ENCODE measurements at places on chromosomes 16 and 17. TPM values are rescaled to one million over a fixed set of nuclear protein-coding genes. Genes with fewer than 3 reads are reported as not detected.
A peak's percentile ranks its signal among the peaks of the same experiment; 100 is the strongest.

The SLC12A3 gene
- total RNA-seq, result not detected

The ABI3 gene
- total RNA-seq, result 12.9 TPM

The KRT33A gene
- not detected for total RNA-seq

The LGALS9B gene
- total RNA-seq, result not detected

The SAMD14 gene
- total RNA-seq, result 0.90 TPM

The GPRC5B gene
- 68.4 TPM for total RNA-seq

- H3K36me3 ChIP-seq, result no peaks in the 10 kb centered on the region
- peak overlapping the region; percentile 85 for H3K27ac ChIP-seq
- peak overlapping the region; percentile 45 for H3K4me3 ChIP-seq
Measured at GRCh38 chr17:43359469-43360110, 39.2 kb upstream of the ARL4D start.

GRCh38 chr16:53805752-53806151 is 101.8 kb downstream of the FTO start:
- no peak overlapping the region for H3K4me3 ChIP-seq
- H3K36me3 ChIP-seq, result peaks cover 4% of the 10 kb centered on the region
- no peak for DNase-seq

- H3K4me1 ChIP-seq, result no peaks in the 10 kb centered on the region
- no peaks in the 10 kb centered on the region for H3K27me3 ChIP-seq
- no peak for DNase-seq
Measured at GRCh38 chr16:78882751-78883150, 717.8 kb downstream of the MAF start.

DNA sequence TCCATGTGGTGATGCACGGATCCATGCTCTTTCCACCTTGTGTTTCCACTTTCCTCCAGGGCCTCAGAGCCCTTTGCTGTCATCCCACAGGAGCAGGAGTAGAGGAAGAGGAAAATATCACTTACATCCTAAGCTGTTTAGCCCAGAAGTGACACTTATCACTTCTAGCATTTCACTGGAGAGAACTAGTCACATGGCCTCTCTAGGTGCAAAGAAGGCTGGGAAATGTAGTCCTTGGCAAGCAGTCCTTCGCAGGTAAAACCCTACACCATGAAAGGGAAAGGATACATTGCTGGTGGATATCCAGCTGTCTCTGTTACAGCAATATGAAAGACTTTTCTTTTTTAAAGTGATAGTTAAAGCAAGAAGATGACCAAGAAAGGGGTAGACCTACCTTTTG is 185.9 kb downstream of the RGS9 start:
- H3K36me3 ChIP-seq, result no peaks in the 10 kb centered on the region
- no peak overlapping the region for H3K4me3 ChIP-seq
- H3K4me1 ChIP-seq, result no peaks in the 10 kb centered on the region
- no peak overlapping the region for H3K27ac ChIP-seq

- no peaks in the 10 kb centered on the region for H3K27me3 ChIP-seq
- H3K4me1 ChIP-seq, result no peaks in the 10 kb centered on the region
- no peak for DNase-seq
- no peak overlapping the region for H3K27ac ChIP-seq
Measured at GRCh38 chr17:74502861-74503260, 28.4 kb downstream of the CD300LB start.

DNA sequence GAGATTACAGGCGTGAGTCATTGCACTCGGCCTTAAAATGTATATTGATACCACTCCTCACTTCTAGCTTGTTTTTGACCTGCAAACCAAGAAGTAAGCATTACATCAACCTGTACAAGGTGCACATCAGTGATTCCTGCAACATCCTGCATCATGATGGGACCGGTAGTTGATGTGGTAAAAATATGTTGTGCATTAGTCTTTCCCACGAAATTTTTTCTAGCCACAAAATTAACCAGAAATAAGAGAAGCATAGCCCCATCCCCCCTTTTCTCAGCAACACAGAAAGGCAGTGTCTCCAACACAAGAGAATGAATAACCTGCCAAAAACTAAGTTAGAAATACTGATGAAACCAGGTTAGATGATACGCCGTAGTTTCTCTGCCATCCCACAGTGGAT is 21.1 kb upstream of the NSMCE1 start:
- H3K4me3 ChIP-seq, result no peak overlapping the region
- no peak for DNase-seq
- no peaks in the 10 kb centered on the region for H3K4me1 ChIP-seq
- H3K27ac ChIP-seq, result no peak overlapping the region
- no peaks in the 10 kb centered on the region for H3K36me3 ChIP-seq

DNA sequence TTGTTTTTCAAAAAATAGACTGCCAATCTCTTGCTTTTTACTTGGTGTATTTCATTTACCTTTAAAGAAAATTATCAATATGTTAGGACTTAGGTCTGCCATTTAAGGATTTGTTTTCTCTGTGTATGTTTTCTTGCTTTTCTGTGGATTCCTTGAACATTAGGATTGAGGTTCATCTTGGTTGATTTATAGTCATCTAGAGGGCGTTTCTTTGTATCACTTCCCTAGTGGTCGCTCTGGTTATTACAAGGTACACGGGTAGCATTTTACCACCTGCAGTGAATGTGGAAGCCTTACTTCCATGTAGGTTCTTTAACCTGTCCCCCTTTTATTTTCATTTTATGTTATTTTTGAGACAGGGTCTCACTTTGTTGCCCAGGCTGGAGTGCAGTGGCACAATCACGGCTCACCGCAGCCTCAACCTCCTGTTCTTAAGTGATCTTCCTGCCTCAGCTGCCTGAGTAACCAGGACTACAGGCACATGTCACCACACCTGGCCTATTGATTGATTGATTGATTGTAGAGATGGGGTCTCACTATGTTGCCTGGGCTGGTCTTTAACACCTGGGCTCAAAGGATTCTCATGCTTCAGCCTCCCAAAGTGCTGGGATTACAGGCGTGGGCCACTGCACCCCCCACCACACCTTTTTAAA is 35.2 kb upstream of the CBX4 start:
- DNase-seq, result no peak
- H3K27me3 ChIP-seq, result no peaks in the 10 kb centered on the region
- H3K27ac ChIP-seq, result no peak overlapping the region
- no peaks in the 10 kb centered on the region for H3K36me3 ChIP-seq
- H3K4me3 ChIP-seq, result no peak overlapping the region

GRCh38 chr17:65362826-65363225 is 198.6 kb downstream of the AXIN2 start:
- H3K36me3 ChIP-seq, result no peaks in the 10 kb centered on the region
- no peak overlapping the region for H3K27ac ChIP-seq
- no peaks in the 10 kb centered on the region for H3K27me3 ChIP-seq
- H3K4me1 ChIP-seq, result no peaks in the 10 kb centered on the region
- DNase-seq, result no peak

DNA sequence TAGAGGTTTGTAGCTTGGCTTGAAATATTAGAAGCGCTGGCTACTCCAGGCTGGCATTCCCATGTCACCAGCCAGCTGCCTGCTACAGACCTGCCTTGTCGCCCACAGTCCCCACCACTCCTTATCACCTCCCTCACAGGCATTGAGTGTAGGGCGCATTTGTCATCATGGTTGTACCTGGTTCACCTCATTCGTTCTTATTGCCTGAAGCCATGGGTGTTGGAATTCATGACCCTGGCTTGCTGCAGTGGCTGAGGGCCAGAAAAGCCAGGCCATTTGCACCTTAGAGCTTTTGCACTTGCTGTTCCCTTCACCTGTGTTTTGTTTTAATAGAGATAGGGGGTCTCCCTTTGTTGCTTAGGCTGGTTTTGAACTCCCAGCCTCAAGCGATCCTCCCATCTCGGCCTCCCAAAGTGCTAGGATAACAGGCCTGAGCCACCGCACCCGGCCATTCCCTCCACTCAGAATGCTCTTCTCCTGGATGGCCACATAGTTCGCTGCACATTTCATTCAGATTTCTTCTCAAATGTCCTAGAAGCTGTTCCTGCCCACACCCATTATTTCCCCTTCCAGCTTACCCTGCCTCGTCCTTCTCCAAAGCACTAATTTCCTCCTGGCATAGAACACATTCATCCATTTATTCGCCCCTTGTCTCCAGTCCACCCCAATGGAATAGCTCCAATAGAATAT is 97.6 kb downstream of the C16orf78 start:
- no peaks in the 10 kb centered on the region for H3K36me3 ChIP-seq
- DNase-seq, result no peak
- no peak overlapping the region for H3K27ac ChIP-seq
- H3K4me1 ChIP-seq, result no peaks in the 10 kb centered on the region
- H3K27me3 ChIP-seq, result no peaks in the 10 kb centered on the region
- no peak overlapping the region for H3K4me3 ChIP-seq

DNA sequence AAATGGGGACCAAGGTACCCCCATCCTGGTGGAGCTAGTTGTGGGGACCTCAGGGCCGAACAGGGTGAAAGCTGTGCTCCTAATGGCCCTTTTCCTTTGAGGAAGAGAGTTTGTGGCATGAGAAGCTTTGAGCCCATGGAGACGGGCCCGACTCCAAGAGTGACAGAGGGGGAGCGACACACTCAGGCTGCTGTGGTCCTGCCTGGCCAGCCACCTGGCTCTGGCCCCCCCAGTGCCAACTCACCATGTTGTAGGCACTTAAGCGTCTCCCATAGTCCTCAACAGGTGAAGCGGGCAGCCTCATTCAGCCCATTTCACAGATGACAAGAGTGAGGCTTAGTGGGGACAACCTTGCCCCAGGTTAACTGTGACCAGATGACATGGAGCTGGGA is 1.6 kb downstream of the IL21R start:
- H3K27me3 ChIP-seq, result peaks cover 8% of the 10 kb centered on the region
- peak overlapping the region; percentile 27 for H3K4me3 ChIP-seq
- DNase-seq, result no peak
- H3K27ac ChIP-seq, result no peak overlapping the region
- H3K36me3 ChIP-seq, result no peaks in the 10 kb centered on the region

DNA sequence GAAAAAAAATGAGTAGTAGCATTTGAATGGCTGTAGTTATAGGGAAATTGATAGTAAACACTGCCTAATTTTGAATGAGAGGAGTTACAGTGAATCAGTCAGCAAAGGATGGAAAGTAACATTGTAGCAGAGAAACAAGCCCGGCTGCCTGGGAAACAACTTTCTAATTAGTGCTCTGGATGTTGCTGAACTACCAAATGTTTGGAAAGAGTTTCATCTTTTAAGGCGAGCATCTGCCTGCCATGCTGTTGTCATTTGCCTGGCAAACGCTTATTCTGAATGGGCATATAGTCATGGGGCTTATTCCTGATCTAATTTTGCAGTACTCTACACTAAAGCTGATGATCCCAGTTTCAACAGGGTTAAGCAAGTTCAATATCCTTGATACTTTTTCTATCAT is 138.6 kb downstream of the CDH11 start:
- H3K27ac ChIP-seq, result no peak overlapping the region
- H3K4me3 ChIP-seq, result no peak overlapping the region
- H3K36me3 ChIP-seq, result peaks cover 59% of the 10 kb centered on the region
- DNase-seq, result no peak
- no peaks in the 10 kb centered on the region for H3K27me3 ChIP-seq
- no peaks in the 10 kb centered on the region for H3K4me1 ChIP-seq

- peak overlapping the region; percentile 40 for H3K4me3 ChIP-seq
- H3K36me3 ChIP-seq, result no peaks in the 10 kb centered on the region
- no peak overlapping the region for H3K27ac ChIP-seq
Measured at GRCh38 chr17:49996495-49997300, 1.7 kb upstream of the DLX3 start.

GRCh38 chr16:31113121-31114120 is 4.0 kb upstream of the KAT8 start:
- H3K27me3 ChIP-seq, result no peaks in the 10 kb centered on the region
- no peaks in the 10 kb centered on the region for H3K36me3 ChIP-seq
- peak overlapping the region; percentile 25 for H3K27ac ChIP-seq
- peaks cover 17% of the 10 kb centered on the region for H3K4me1 ChIP-seq
- no peak for DNase-seq
- no peak overlapping the region for H3K4me3 ChIP-seq

DNA sequence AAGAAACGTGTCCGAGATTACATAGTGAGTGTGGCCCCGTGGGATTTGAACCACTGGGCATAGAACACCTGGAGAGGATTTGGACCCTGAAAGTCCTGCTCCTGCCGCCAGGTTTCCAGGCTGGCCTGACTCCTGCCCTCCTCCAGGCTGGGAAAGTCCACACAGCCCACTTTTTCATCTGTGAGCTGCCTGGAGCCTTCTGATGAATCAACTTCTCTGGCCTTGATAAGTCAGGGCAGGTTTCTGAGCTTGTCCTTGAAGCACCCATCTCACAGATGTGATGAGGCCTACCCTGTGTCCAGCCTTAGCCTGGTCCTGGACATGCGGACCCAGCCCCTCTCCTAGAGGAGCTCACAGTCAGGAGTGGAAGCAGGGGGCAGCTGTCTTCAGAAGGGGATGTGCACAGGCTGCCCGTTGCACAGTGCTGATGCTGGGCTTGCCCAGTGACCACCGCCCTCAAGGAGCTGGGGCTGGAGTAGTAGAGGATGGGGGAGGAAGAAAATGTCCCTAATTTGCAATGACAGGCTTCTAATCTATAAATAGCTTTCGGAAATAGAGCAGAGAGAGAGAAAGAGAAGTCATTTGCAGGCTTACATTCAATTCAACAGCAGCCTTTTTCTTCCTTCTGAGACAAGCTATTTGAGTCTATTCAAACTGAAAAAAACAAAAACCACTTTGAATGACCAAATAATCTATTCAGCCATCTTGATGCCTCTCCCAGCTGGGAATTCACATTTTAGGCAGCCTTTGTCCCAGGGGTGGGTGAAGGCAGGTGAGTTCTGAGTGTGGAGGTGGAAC is 73.5 kb upstream of the DNAJA2 start:
- H3K4me1 ChIP-seq, result no peaks in the 10 kb centered on the region
- no peak for DNase-seq
- no peak overlapping the region for H3K27ac ChIP-seq
- H3K36me3 ChIP-seq, result no peaks in the 10 kb centered on the region

- DNase-seq, result no peak
- H3K27me3 ChIP-seq, result no peaks in the 10 kb centered on the region
- no peaks in the 10 kb centered on the region for H3K4me1 ChIP-seq
- no peaks in the 10 kb centered on the region for H3K36me3 ChIP-seq
- no peak overlapping the region for H3K4me3 ChIP-seq
Measured at GRCh38 chr16:77435272-77435820, 512 bp upstream of the ADAMTS18 start.

DNA sequence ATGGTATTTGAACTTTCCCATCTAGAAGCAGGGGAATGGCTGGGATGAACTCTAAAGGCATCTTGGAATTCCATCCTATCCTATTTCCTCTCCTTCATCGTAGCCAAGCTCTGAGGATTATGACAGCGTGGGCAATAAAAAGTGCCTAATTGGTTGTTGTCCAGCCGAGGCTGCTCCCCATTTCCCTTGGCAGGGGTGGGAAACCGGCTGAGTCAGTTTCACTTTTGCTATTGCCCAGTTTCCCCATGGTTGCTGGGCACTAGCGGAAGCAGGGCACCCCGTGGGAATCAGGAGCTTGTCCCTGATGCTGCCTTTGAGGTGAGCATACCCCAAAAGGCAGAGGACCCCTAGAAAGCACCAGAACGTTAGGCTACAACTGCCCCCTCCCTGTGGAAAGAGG is 13.8 kb upstream of the SP2 start:
- no peaks in the 10 kb centered on the region for H3K36me3 ChIP-seq
- no peak for DNase-seq
- H3K4me1 ChIP-seq, result peaks cover 39% of the 10 kb centered on the region
- no peak overlapping the region for H3K27ac ChIP-seq

Measured in tibial nerve (tissue), 4 donors.